ENCODE measurements at places on chromosomes 2 and 18.

DNA sequence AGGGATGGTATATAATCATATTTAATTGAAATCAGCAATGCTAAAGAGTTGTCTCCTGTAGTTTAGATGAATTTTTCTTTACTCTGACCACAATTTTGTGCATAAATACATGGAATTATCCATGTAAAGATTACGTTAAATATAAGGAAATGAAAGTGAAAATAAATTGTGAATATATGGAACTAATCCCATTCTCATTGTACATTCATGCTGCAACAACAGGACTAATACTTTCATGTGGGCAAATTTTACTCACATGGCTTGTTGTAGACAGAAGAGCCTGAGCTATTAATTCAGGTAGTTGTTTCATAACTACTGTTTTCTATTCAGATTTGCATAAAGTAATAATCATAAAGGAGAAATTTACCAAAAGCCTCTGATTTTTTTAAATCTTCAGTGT, 357.8 kb downstream of the ARHGAP15 start:
- no peak for DNase-seq

GRCh38 chr2:72785517-72785916, 40.3 kb downstream of the EXOC6B start:
- DNase-seq = no peak

- no peak for DNase-seq
These were observed 222.2 kb downstream of the CYP26B1 start for GRCh38 chr2:71925268-71926088.

DNA sequence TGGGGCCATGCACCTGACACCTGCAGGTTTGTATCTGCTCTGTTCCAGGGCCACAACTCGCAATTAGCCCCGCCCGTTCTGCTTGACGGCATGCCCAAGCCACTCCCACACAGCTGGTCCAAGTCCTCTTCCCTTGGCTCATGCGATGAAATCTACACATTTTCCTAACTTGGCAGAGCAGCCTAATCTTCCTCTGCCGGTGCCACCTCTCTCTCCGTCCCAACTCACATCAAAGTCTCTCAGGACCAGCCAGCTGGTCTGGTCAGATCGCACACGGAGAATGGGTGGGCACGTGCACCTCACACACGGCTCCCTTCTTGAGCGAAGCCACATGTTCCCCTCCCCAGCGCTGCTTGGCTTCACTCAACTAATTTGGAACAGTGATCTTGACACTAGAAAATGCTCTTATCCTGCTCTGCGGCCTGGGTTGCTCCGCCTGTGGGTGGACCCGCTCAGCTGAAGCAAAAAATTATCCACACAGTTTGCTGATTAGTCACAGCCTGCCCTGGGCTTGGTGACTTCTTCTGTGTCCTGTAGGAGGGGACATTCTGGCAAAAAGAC, 176.7 kb downstream of the NRP2 start:
- DNase-seq = no peak

DNA sequence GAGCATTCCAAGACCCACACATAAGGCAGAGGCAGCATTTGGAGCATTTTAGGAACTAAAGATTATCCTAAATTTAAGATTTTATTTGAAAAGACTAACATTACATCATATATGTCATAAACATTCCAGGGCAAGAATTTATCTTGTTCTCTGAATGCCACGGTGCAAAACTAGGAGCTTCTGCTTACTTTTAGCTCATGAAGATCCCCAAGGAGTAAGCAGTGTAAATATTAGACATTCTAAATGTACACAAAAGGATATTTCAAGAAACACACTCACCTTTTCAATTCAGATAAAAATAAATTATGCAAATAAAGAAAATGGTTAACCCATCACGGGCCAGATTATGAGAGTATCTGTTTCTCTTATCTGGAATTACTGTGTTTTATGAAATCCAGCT, 101.7 kb upstream of the ETAA1 start:
- no peak for DNase-seq

- no peak for DNase-seq
These were observed 7.4 kb upstream of the TEX261 start for GRCh38 chr2:71001981-71002570.

- no peak for DNase-seq
These were observed 68.3 kb downstream of the RIF1 start for GRCh38 chr2:151478011-151478410.

- no peak for DNase-seq
These were observed 20.2 kb downstream of the ALLC start for GRCh38 chr2:3678212-3678611.

DNA sequence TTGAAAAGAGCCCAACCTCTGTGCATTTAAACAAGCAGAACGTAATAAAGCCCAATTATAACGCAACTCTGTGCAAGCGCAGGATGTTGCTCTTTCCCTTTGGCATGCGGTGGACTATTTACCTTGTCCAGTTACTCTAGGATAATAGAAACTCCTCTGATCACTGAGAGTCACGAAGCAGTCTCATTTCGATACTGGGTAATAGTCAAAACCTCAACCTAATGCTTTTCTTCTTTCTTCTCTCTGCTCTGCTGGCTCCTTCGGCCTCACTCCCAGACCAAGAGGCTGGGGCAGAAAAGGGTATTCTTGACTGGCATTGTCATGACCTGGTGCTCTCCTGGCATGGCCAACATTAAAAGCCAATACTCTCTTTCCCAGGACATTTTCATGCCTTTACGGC, 89.7 kb upstream of the GCFC2 start:
- no peak for DNase-seq

DNA sequence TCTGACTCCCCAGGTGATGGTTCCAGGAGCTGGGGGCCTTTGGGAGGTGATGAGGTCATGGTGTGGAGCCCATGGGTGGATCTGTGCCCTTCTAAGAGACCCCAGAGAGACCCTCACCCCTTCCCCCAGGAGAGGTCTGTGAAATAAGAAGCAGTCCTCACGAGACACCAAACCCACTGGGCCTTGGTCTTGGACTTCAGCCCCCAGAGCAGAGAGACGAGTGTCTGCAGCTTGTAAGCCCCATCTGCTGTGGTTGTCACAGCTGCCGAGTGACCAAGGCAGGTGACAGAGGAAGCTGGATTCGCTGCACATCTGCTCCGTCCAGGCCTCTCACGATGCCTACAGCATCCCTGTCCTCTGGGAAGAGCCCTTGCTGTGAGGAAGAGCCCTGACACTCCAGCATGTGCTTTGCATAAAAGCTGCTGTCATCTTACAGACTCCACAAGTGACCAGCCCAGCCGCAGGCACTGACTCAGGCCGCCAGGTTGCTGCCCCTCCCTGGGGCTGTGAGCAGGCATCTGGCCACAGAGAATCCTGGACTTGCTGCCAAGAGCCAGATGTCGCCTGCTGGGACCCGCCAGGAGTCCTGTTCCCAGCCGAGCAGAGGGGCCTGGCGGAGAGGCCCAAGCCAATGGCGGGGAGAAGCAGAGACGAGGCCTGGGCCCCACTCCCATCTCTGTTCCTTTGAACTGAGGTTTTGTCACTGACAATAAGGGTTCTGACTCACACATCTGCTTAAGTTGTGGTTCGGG, 150.8 kb downstream of the PXDN start:
- DNase-seq = no peak

- no peak for DNase-seq
These were observed 138.8 kb upstream of the SATB2 start for GRCh38 chr2:199596549-199596948.

DNA sequence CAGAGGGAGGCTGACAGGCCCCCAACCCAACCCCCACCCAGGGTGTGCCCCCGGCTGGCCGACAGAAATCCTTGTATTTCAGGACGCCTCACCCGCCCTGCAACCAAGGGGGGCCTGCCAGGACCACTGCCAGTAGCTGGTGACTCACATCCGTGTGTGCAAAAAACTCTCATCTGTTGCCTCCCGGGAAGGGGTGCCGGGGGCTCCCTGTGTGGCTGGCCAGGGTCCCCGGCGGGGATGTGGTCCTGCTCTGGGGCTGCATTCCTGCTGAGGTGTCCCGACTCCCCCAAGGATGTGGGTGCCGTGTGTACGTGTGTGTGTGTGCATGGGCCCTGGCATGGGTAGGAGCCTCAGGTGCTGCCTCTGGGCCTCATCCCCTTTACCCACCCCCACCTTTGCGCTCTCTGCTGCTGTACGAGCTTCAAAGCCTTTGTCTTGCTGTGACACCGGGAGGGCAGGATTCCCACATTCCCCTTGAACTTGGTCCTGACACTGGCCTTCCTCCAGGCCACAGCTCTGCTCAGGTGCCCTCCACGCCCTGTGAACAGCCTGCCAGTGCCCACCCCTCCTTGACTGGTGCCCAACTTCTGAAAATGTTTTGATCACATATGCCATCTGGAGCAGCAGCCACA, 226.3 kb upstream of the HDAC4 start:
- no peak for DNase-seq

DNA sequence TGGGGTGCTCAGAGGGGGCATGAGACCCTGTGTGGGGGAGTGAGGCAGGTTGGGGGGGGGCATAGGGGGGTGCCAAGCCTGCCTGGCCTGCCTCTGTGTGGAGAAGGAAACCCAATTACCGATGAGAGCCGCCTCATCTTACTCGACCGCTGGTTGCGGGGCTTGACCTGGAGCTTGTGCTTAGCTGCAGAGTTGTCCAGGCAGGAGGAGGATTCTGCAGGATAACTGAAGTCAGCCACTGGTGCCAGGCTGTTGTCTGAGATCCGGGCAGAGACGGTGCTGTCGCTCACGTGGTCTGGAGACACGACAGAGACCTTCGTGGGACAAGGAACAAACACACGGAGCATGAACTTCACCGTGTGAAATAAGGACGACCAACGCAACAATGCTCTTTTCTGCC, 95.9 kb upstream of the MGAT4A start:
- DNase-seq = no peak

GRCh38 chr2:217248312-217248935, 388.6 kb upstream of the TNP1 start:
- DNase-seq = no peak

GRCh38 chr2:86016581-86016980, 89.1 kb downstream of the POLR1A start:
- no peak for DNase-seq

DNA sequence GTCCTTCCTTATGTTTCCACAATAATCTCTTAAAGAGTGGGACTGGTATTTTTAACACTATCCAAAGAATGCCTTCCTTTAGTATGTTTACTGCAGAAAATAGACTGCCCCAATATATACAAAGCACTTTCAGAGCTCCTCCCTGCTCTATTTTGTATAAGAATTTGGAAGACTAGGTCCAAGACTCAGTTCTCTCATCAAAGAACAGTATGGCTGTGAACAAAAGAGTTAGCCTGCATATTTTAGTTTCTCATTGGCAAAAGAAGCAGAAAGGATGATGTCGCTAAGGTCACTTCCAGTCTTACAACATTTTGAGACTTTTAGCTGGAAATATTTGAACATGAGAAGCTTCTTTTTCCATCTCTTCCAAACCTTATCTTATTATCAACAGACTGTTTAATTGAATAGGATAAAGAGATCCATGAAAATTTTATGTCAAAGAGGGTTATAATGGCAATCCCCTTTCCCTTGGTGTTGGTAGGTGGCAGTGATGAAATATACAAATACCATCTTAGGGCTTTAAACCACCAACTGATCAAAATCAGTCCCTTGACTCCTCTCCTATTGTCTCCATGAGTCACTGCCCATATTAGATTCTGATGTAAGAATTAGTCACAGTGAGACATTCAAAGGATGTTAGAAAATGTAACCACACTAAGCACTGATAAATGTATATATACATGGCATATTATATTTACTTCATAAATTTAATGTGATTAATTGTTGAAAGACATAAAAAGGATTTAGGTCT, 266.9 kb upstream of the DSEL start:
- DNase-seq = no peak

- DNase-seq = peak; percentile 10
These were observed 19.4 kb downstream of the TEX44 start for GRCh38 chr2:231612109-231612455.

GRCh38 chr2:240986787-240987411, 11.5 kb upstream of the SNED1 start:
- no peak for DNase-seq

DNA sequence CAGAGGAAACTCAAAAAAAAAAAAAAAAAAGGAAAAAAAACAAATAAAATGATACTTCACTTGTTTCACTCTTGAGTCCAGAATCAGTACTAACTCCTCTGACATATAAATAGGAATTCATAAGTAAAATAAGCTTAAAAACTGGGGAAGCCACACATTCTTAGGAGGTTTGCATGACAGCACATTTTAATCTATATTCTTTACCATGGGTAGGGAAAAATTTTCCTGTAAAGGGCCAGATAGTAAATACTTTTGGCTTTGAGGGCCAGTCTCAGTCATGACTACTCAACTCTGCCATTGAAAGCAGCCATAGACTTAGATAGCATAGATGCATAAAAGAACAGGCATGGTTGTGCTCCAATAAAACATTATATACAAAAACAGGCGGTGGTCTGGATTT, 145.2 kb downstream of the BCL11A start:
- no peak for DNase-seq

DNA sequence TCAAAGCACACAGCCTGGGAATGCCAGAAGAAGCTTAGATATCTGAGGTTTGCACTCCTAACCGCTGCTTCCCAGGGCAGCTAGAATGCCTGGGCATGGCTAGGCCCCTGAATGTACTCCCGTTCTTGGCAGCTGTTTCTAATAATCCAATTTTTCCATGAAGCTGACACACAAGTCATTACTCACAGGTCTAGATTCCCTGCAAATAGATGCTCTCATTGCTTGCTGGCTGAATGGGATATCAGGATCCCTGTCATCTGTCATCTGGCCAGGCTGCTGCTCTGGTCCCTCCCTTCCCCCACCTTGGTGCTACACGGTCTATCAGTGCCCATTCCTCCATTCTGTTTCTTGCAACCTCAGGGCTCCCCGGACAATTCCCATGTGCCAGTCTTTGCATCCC, 40.7 kb upstream of the TEX51 start:
- no peak for DNase-seq

- peak; percentile 36 for DNase-seq
These were observed 632 bp downstream of the AFTPH start for GRCh38 chr2:64524604-64525316.

DNA sequence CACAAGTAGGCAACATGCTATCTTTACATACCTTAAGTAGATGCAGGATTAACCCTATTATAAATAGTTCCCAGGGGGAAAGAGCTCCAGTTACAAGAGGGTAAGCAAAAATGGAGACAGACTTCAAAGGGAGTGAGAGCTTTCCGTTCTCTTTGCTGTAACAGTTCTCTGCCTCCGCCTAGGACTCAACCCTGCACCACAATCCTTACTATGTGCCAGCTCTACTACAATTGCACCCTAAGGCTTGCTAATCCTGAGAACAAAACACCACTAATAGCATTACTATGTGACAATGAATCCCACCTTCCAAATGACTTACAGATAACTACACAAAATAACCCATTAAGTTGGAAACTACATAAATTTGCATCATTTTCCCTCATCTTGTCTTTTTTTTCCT, 7.7 kb downstream of the ZBTB14 start:
- no peak for DNase-seq

DNA sequence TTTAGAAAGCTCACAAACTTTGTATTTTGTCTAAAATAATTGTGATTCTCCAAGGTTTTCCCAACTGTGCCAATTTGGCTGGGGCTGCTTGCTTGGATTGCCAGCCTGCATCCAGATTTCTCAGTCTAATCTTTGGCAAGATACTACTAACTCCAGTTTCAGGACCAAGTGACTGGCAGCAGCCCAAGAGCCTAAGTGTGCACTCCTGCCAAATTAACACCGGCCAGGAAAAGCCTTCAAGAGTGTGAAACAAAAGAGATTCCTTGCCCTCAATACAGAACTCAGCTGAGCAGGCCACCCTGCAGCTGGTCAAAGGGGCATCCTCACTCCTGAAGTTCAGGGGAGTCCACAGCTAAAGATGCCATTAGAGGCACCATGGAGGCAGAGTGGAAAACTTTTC, 589.0 kb upstream of the ACVR2A start:
- no peak for DNase-seq

Measured in stimulated activated CD4-positive, alpha-beta T cell treated with anti-CD3 and anti-CD28 coated beads, Interleukin-4, amount 100 ng/mL, for 1 hour (primary cell).